ENCODE measurements at places on chromosomes 12 and 14.

DNA sequence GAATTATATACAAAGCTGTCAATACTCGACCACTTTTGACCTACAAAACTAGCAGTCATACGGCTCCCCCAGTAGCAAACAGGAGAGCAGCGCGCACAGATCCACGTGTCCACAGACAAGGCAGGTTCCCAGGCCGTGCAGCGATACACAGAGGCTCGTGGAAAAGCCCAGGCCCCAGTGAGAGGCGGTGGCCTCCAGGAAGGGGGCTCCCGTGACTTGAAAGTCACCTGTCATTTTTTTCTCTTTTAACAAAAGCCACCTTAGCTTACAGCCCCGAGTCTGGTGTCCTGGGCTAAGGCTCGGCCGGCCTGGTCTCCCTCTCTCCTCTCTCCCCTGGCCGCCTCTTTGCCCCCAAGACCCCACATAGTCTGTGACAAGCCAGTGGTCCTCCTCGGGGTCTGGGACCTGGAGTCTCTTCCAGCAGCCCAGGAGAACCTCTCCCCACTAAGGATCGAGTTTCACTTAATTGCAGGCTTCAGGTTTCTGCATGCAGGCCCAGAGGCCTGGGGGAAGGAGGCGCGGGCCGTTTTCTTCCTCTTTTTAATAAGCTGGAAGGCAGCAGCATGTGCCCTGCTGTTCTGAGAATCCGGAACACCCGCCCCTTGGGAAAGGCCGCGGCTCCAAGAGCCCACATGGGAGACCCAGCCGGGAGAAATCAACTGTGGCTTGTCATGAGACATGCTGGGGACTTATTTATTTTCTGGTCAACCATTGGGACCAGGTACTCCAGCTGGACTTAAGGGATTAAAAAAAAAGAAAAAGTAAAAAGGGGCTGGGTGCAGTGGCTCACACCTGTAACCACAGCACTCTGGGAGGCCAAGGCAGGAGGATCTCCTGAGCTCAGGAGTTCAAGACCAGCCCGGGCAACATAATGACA lies 15.9 kb downstream of the NCOR2 start:
- DNase-seq: no peak

- DNase-seq: no peak
These were observed 579 bp upstream of the RNASE1 start for GRCh38 chr14:20803223-20803622.

DNA sequence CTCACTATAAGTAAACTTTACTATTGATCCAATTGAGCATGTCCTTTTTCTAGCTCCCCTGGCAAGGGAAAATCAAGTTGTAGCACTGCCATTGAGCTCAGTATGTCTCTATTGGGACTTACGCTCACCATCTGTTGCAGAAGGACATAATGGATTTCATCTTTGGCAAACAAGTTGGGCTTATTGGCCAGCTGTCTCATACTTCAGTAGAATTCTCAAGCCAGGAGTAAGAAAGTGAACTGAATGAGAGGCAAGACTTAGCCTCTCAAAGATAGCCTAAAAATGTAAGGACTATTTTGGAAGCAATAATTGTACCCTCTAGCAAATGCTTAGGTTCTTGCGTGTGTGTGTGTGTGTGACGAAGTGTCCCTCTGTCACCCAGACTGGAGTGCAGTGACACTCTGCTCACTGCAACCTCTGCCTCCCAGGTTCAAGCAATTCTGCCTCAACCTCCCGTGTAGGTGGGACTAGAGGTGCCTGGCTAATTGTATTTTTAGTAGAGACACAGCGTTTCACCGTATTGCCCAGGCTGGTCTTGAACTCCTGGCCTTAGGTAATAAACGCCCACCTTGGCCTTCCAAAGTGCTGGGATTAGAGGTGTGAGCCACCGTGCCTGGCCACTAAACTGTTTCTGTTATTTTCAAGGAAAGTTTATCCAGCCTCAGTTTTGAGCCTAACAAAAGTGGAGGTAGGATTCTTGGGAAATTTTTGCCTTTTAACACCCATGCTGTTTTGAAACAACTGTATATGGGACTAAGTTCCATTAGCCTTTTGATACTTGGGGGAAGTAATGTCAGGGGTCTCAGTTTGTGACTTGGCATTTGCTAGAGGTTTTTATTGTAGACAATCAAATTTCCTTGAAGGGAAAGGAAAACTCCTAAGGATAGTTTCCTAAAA lies 7.0 kb downstream of the HNRNPA1 start:
- DNase-seq: no peak

GRCh38 chr14:50719911-50720759 lies 52.0 kb upstream of the SAV1 start:
- DNase-seq: no peak

- DNase-seq: no peak
These were observed 47.1 kb downstream of the A2M start for GRCh38 chr12:9068600-9068999.
